NCI-H1930 (cell line): ENCODE measurements at places on chromosomes 13 and 19.

DNA sequence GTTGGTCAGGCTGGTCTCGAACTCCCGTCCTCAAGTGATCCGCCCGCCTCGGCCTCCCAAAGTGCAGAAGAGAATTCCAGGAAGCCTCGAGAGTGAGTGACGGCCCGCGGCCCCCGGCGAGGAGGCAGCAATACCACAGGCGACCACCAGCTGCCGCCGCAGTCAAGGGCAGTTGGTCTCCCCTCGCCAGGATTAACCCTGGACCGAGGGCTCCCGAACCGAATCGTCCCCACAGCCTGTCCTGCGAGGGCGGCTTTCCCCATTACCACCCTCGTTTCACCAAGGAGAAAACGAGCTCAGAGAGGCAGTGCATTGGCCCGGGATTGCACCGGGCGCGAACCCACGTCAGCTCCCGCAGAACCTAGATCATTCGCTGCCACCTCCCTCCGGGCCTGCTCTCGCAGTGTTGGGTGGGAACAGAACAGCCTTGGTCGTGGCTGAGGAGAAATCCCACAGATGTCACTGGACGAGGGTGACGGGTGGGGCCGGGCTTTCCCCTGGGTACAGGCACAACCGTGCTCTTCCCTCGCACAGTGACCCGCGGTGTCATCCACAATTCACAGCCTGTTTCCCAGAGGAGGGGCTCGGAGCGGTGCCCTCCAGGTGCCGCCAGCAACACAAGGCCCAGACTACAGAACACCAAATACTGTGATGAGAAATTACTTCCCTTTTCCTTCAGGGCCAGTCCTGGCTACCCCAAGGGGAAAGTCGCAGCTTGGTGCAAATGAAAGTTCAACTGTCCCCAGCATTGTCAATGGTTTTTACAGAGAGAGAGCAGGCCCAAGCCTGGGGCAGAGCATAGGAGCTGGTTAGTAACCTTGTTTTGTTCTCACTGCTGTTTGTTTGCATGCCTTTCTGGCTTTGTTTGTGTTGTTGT is 24.8 kb downstream of the C2CD4C start:
- DNase-seq, result no peak

GRCh38 chr19:835210-835810 is 5.5 kb upstream of the PRTN3 start:
- DNase-seq, result no peak

DNA sequence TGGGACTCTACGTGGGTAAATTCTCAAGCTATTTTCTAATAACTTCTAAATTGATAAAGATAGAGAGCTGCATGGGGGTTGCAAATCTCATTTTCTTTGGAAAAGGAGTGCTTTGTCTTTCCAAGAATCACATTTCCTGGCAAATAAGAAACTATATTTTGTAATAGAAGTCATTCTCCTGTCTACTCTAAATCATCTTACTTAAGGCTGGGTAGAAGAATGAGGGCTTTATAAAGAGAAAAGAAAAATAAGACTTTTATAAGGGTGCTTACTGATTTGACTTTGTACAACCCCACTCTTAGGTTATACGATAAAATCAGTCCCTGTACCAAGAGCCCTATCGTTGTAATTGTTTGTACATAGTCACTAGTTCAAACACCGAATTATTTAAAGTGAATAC is 14.9 kb downstream of the ITGBL1 start:
- no peak for DNase-seq

GRCh38 chr13:65623148-65623547 is 1607.0 kb downstream of the PCDH9 start:
- DNase-seq, result no peak

GRCh38 chr13:49580980-49581680 is 4.2 kb downstream of the RCBTB1 start:
- DNase-seq, result no peak

DNA sequence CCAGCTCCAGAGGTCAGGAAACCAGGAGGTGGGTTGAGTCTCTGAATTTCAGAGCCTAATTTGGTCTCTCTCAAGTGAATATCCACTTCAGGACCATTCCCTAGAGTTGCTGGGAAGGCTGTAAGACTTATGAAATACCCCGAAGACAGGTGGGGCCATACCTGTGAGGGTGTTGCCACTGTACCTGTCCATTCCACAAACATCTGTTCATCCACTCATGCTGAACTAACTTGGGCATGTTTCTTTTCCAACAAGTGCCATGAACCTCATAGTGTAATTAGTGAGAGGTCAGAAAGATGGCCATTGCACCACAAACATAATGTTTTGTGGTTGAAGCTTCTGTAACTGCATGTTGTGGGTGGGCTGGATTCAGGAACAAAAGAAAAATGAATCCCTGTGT is 7.8 kb downstream of the ILF3 start:
- no peak for DNase-seq

GRCh38 chr13:52896827-52897659 is 48.6 kb upstream of the PCDH8 start:
- DNase-seq, result no peak
